Erythroblast (primary cell): ENCODE measurements at places on chromosomes 5 and 9.

- no peak for DNase-seq
Observed at GRCh38 chr5:38202741-38203140, 55.6 kb upstream of the EGFLAM start.

GRCh38 chr5:81156732-81157131 is 76.4 kb upstream of the CKMT2 start:
- no peak for DNase-seq

DNA sequence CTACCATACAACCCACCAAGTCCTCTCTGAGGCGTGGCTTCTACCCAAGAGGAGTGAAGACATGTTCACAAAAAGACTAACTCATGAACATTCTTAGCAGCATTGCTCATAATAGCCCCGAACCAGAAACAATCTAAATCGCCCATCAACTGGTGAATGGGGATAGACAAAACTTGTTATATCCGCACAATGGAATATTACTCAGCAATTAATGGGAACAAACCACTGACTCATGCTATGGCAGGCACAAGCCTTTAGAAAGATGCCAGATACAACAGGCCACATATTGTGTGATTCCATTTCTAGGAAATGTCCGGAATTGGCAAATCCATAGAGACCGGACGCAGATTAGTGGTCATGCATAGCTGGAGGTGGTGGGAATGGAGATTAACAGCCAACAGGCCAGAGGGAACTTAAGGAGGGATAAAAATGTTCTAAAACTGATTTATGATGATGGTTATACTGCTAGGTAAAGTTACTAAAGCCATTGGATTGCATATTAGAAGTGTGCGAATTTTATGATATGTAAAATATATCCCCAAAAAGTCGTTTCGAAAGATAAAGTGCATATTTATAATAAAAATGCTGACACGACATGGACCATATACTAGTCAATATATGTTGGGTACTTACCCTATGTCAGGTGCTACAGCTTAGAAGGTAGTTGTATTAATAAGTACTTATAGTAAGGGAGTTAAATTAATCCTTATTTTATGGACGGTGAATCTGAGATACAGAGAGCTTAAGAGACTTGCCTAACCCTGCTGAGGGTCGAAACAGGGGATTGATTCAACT is 55.4 kb downstream of the LHX2 start:
- DNase-seq: no peak

DNA sequence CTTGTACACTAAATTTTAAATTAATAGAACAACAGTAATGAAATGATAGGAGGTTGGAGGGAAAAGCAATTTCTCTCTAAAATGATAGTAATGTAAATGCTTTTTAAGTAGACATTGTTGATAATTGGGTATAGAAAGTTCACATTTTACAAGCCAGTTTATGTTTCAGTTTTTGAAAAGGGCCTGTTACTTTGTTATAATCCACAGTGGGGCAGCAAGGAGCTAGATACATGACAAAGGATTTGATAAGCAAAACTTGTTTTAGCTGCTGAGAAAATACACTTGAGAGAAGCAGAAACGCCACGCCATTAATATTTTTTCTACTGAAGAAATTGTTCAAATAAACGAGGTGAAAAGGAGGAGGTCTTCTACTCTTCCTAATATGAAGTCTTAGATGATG is 30.2 kb downstream of the SREK1 start:
- DNase-seq: peak; percentile 18

DNA sequence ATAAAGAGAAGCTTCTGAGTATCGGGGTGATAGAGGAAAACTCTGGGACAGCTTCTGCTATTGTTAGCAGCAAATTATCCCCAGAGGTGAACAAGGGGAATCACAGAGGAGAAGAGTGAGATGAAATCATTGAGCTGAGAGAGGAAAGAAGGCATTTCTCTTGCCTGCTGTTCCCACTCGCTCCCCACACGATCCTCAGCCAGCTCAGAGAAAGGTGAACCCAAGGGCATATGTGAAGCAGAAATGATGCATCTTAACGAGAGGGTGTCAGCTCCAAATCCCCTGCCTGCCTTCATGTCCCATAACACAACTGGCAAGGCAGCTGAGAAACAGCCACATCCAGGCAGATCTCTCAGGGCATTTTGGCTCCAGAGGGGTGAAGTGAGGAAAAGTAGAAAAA is 111.6 kb downstream of the BRINP1 start:
- DNase-seq: no peak

DNA sequence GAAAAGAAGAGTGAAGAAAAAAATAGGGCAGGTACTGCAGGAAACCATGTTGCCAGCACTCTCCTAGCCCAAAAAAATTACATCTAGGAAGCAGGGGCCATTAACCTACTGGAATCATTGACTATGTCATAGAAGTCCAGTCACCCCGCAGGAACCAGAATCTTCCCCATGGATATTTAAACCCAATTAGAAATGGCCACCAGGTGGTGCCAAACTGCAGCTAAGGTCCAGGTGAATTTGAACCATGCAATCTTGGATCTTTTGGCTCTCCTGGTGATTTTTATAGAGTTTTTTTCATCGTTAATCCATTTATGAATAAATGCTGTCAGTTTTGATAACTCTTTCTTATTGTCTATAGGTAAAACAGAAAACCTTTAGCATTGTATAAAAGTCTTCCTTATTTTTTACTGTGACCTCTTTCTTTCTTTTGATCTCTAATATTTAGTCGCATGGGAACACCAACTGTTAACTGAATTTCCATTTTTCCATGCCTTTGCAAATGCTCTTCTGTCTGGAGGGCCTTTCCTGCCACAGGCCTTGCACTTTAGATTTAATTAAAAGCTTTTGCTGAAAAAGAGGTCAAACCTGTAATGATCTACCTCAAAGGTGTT is 147.5 kb upstream of the FGF10 start:
- DNase-seq: peak; percentile 34

DNA sequence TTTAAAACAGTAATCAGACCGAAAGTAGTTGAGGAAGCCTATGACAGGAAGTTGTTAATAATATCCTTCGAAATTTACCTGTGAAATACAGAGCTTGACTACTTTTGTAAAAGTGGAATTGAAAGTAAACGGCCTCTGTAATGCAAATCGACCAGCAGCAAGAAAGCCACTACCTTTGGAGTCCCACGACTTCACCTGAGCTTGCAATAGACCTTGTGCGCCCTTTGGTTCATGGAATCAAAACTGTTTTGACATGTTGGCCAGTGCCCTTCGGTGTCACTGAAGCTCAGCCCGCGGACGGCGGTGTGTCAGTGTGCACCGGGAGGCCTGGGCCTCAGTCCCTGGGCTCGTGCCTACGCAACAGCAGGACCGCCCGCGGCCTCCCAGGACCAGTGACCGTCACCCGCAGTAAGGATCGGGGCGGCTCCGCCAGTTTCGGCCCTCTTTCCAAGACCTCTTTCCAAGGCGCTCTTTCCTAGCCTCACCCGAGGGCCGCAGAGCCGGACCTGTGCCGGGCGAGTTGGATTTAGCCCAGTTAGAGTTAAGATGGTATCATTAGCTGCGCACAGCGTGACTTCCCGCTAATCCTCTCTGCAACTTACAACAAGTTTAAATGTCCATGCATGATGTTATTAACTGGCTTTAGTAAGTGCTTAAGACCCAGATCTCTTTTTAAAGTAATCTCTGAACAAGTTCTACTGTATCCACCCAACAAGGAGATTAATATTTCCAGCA is 223.3 kb downstream of the MEF2C start:
- no peak for DNase-seq

DNA sequence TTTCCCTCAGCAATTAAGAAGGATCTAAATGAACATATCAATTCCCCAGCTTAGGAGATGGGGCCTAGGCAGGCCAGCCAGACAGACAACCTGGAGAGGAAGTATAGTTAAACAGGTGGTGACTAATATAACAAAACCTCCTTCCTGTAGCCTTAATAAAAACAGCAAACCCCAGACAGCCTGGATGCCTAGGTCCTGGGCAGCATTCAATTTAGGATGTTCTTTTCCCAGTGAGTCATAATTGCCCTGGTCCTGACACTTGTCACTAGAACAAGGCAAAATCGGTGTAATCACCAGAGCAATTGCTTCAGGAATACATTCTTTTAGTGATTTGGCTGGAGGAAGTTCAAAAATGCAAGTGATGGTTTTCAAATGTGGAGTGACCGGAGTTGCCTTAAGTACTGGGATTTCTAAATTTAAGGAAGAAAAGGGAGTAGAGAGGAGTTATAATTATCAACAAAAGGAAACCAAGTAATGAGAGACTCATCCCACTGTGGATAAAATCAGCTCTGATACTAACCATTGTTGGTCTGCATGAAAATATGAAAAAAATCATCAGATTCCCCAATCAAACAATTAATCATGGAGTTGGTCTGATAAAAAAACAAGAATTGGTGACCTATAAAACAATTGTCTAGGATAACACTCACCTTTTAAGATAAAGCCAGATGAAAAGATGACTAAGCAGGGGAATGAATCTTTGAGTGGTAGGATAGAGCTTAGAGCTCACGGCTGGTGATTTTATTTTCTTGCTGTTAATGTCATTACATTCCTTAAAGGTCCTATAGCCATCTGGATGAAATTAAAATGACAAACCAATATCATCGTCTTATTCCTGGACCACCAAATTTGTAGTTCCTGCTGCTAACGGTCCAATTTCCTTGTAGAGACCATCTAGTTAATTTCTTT is 39.0 kb upstream of the TARS1 start:
- DNase-seq: no peak
